ENCODE measurements at places on chromosomes 4 and X.

GRCh38 chrX:10582945-10583344 is 37.4 kb downstream of the MID1 start:
- no peak for DNase-seq

DNA sequence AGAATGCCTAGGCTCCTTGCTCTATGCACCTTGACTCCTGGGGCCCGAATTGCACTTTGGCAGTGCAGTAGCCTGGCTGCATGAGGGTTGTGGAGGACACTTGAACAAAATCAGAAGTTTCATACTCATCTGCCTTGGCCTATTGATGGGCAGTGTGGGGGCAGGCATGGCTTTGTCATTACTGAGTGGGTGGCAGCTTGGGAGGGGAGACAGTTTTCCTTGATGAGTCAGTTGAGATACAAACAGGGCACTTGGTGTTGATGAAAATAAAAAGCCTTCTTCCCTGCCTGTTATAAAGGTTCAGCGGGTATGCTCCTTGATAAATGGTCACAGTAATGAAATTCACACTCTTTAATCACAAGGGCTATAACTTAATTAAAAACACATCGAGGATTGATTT is 126.8 kb upstream of the MAMLD1 start:
- no peak for DNase-seq

GRCh38 chr4:25609976-25610375 is 45.7 kb upstream of the SLC34A2 start:
- no peak for DNase-seq

- no peak for DNase-seq
Measured at GRCh38 chr4:83267121-83267829, 17.3 kb downstream of the COQ2 start.

Measured in right forelimb (tissue), 1 donor.